ENCODE measurements at places on chromosomes 1 and 21.

DNA sequence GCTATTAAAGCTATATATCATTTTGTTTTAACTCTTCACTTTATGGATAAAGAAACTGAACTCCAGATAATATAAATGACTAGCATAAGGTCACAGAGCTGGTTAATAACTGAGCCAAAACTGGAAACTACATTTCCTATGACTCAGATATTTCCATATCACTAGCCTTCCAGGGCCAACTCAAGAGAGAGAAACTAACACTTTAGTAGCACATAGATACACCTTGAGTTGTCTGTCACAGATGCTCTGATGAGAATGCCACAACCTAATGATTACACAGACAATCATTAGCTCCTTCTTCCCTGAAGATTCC is 40.7 kb downstream of the NME7 start:
- H3K27ac ChIP-seq, result no peak overlapping the region
- DNase-seq, result no peak
- H3K4me1 ChIP-seq, result no peaks in the 10 kb centered on the region
- H3K27me3 ChIP-seq, result no peaks in the 10 kb centered on the region
- H3K4me3 ChIP-seq, result no peak overlapping the region
- H3K36me3 ChIP-seq, result no peaks in the 10 kb centered on the region

DNA sequence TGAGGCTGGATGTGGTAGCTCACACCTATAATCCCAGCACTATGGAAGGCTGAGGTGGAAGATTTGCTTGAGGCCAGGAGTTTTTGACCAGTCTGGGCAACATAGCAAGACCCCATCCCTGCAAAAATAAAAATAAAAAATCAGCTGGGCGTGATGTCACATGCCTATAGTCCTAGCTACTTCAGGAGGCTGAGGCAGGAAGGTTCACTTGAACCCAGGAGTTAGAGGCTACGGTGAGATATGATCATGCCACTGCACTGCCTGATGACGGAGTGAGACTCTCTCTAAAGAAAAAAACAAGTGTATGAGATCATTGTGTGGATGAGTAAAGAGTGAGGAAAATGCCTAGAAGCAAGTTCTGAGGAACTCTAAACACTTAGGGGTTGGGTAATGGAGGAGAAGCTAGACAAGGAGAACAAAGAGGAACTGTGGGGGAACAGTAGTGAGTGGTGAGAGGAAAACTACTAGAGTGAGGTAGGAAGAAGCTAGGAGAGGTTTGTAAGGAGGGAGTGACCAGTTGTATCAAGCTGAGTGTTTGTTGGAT is 17.0 kb downstream of the CLIC4 start:
- H3K4me3 ChIP-seq, result no peak overlapping the region
- peaks cover 53% of the 10 kb centered on the region for H3K4me1 ChIP-seq
- peak overlapping the region; percentile 8 for H3K27ac ChIP-seq
- no peaks in the 10 kb centered on the region for H3K36me3 ChIP-seq
- no peaks in the 10 kb centered on the region for H3K27me3 ChIP-seq

GRCh38 chr1:68278221-68278620 is 45.9 kb upstream of the WLS start:
- no peak overlapping the region for H3K27ac ChIP-seq
- H3K4me1 ChIP-seq, result no peaks in the 10 kb centered on the region
- no peak for DNase-seq
- H3K36me3 ChIP-seq, result no peaks in the 10 kb centered on the region
- no peak overlapping the region for H3K4me3 ChIP-seq

DNA sequence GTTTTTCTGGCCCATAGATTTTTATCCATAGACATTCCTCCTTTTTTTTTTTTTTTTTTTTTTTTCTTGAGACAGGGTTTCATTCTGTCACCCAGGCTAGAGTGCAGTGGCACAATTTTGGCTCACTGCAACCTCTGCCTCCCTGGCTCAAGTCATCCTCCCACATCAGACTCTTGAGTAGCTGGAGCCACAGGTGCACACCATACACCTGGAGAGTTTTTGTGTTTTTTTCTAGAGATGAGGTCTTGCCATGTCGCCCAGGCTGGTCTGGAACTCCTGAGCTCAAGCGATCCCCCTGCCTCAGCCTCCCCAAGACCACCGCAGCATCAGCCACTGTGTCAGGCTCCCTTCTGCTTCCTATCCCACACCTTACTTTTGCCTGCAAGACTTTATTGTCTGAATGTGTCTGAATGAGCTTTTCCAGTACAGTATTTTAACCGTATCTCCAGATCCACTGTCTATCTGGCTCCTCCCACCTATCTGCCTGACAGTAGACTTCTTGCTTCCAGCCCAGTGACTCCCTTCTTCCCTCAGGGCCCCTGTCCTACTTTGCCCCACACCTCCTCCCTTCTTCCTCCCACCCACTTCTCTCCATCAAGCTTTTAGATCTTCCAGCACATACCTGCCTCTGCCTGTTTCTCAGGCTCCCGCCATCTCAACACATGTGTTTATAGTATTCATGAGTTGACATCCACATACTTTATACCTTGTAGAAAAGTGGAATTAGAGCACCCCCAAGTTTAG is 6.1 kb downstream of the C1orf21 start:
- H3K36me3 ChIP-seq, result no peaks in the 10 kb centered on the region
- H3K4me3 ChIP-seq, result no peak overlapping the region
- H3K27ac ChIP-seq, result no peak overlapping the region
- no peaks in the 10 kb centered on the region for H3K27me3 ChIP-seq
- H3K4me1 ChIP-seq, result no peaks in the 10 kb centered on the region

- H3K4me1 ChIP-seq, result no peaks in the 10 kb centered on the region
- DNase-seq, result no peak
- H3K27me3 ChIP-seq, result no peaks in the 10 kb centered on the region
Measured at GRCh38 chr1:216387782-216388181, 35.5 kb downstream of the USH2A start.

- no peak for DNase-seq
- H3K4me1 ChIP-seq, result no peaks in the 10 kb centered on the region
- H3K27ac ChIP-seq, result no peak overlapping the region
- H3K36me3 ChIP-seq, result peaks cover 26% of the 10 kb centered on the region
- H3K4me3 ChIP-seq, result no peak overlapping the region
- H3K27me3 ChIP-seq, result no peaks in the 10 kb centered on the region
Measured at GRCh38 chr1:186413319-186413718, 37.7 kb downstream of the ODR4 start.

DNA sequence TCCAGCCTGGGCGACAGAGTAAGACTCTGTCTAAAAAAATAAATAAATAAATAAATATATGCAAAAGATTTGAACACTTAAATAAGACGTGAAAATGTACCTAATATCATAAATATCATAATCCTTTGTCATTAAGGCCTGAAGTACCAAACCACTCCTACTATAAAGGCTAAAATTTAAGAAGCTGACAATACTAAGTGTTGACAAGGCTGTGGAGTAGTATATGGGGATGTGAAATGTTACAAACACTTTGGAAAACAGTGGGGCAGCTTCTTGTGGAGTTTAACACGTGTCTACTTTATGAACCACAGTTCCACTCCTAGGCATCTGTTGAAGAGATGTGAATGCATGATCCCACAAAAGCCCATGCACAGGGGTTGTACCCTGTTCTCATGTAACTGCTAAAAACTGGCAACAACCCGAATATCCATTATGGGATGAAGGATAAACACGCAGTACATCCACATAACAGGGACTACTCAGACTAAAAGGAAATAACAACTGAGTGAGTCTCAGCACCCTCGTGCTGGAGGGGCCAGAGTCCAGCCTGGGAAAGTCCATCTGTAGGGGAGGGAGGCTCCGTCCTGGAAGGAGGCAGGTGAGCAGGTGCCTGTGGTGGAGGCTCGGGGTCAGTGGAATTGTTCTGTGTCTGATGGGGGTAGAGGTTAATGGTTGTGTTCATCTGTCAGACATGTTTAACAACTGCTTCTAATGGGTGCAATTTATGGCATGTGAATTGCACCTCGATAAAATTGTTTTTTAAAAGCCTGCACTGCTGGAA is 6.7 kb upstream of the SLC19A1 start:
- H3K27me3 ChIP-seq, result no peaks in the 10 kb centered on the region
- peaks cover 12% of the 10 kb centered on the region for H3K4me1 ChIP-seq
- no peaks in the 10 kb centered on the region for H3K36me3 ChIP-seq
- no peak overlapping the region for H3K27ac ChIP-seq

DNA sequence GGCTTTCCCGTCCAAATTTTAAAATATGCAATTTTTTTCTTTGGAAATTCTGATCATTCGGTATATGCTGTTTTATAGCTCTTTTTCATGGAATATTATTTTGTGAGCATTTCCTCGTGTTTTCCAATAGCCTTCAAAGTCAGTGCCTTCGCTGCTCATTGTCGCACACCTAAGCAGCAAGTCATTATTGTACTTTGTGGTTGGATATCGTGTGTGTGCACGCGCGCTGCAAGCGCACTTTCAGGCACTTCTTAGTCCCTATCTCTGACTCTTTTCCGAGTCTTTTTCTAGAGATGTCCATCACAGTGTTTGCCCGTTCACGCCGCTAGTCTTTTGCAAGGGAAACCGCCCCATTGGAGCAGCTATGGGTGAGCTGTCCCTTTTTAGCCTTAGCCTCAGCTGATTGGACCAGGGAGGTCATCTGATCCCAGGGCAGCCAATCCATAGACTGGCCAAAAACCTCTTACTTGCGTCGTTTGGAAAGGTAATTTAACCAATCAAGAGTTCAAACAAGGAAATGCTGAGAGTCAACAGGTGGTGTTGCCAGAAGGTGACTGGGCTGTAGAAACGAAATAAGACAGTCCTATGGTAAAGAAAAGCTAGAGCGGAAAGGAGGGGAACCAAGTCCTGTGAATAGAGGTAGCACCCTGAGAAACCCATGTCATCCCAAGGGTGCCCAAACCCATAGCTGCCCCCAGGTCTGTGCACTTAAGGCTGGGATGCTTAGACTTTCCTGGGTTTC is 710 bp upstream of the HYI start:
- no peak overlapping the region for H3K4me3 ChIP-seq
- no peak overlapping the region for H3K27ac ChIP-seq
- H3K27me3 ChIP-seq, result no peaks in the 10 kb centered on the region
- H3K4me1 ChIP-seq, result no peaks in the 10 kb centered on the region
- peak; percentile 62 for DNase-seq
- 0 out of 2 replicates have a peak, but pooled peaks cover 6% of the 10 kb centered on the region for H3K36me3 ChIP-seq

GRCh38 chr1:234322979-234323378 is 50.3 kb upstream of the COA6 start:
- H3K27me3 ChIP-seq, result no peaks in the 10 kb centered on the region
- H3K27ac ChIP-seq, result no peak overlapping the region
- H3K36me3 ChIP-seq, result no peaks in the 10 kb centered on the region
- DNase-seq, result peak; percentile 87

GRCh38 chr1:161172776-161173376 is 4.4 kb downstream of the B4GALT3 start:
- H3K4me1 ChIP-seq, result peaks cover 22% of the 10 kb centered on the region
- H3K4me3 ChIP-seq, result no peak overlapping the region
- H3K27ac ChIP-seq, result no peak overlapping the region
- no peak for DNase-seq
- peaks cover 24% of the 10 kb centered on the region for H3K36me3 ChIP-seq
- no peaks in the 10 kb centered on the region for H3K27me3 ChIP-seq

GRCh38 chr1:28509705-28510272 is 3.9 kb downstream of the RCC1 start:
- peak overlapping the region; percentile 24 for H3K4me3 ChIP-seq
- peaks cover 58% of the 10 kb centered on the region for H3K36me3 ChIP-seq
- H3K4me1 ChIP-seq, result peaks cover 42% of the 10 kb centered on the region
- peak overlapping the region; percentile 95 for H3K27ac ChIP-seq

GRCh38 chr1:162248854-162249535 is 127.7 kb downstream of the SPATA46 start:
- H3K36me3 ChIP-seq, result no peaks in the 10 kb centered on the region
- no peak for DNase-seq
- no peak overlapping the region for H3K4me3 ChIP-seq
- no peaks in the 10 kb centered on the region for H3K4me1 ChIP-seq
- H3K27me3 ChIP-seq, result 0 out of 2 replicates have a peak, but pooled peaks cover 3% of the 10 kb centered on the region

- no peaks in the 10 kb centered on the region for H3K27me3 ChIP-seq
- no peak overlapping the region for H3K27ac ChIP-seq
- H3K36me3 ChIP-seq, result no peaks in the 10 kb centered on the region
- H3K4me1 ChIP-seq, result no peaks in the 10 kb centered on the region
- DNase-seq, result no peak
Measured at GRCh38 chr1:17579951-17580939, 40.7 kb downstream of the ARHGEF10L start.

GRCh38 chr1:63329621-63330330 is 7.4 kb downstream of the FOXD3 start:
- no peak overlapping the region for H3K4me3 ChIP-seq
- DNase-seq, result no peak
- no peaks in the 10 kb centered on the region for H3K36me3 ChIP-seq

- no peaks in the 10 kb centered on the region for H3K36me3 ChIP-seq
- no peak overlapping the region for H3K4me3 ChIP-seq
- H3K27ac ChIP-seq, result no peak overlapping the region
Measured at GRCh38 chr1:44830900-44831304, 12.2 kb downstream of the PTCH2 start.

DNA sequence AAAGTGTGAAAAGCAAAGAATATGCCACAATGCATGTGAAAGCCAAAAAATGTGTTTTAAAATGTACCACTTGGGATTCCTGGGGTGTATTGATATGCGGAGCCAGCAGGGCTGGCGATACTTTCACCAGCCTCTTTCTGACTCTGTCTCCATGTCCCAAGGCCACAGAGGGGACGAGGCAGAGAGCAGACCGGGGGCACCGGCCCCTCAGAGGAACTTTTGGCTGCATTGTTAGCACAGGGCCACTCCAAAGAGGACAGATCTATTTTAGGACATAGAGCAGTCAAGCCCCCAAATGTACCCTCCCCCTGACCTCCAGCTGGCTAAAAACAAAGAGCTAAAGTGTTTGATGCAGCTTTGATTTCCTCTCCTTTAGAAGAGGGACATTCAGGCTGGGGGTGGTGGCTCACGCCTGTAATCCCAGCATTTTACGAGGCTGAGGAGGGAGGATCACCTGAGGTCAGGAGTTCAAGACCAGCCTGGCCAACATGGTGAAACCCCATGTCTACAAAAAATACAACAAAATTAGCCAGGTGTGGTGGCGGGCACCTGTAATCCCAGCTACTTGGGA is 25.6 kb upstream of the ZNF436 start:
- no peak for DNase-seq
- H3K27ac ChIP-seq, result no peak overlapping the region
- no peaks in the 10 kb centered on the region for H3K4me1 ChIP-seq

- peak; percentile 32 for DNase-seq
- H3K36me3 ChIP-seq, result no peaks in the 10 kb centered on the region
- H3K4me1 ChIP-seq, result peaks cover 3% of the 10 kb centered on the region
- no peaks in the 10 kb centered on the region for H3K27me3 ChIP-seq
- H3K4me3 ChIP-seq, result no peak overlapping the region
Measured at GRCh38 chr1:236175642-236176336, 33.5 kb downstream of the GPR137B start.

Measured in Karpas-422 (cell line).